ENCODE measurements at places on chromosomes 5 and 9.

DNA sequence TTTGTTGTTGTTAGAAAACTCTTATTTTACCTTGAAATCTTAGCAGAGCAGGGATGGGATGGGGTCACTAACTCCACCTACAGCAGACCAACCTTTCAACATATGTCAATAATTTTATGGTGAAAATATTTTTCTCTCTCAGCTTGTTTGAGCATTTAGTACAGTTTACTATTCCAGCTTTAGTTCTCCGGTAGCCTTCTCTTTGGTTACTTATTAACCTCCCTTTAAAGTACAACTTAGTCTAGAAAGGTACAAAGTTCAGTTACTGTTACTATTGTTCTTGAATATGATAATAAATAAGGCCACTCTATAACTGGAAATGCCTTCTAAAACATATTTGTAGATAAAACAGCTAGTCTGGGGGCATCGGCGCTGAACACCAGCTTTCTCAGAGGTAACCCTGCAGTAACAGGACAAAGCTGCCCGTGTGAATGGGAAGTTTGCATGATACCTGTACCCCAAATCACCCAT lies 233.3 kb downstream of the PCSK1 start:
- no peak for DNase-seq

DNA sequence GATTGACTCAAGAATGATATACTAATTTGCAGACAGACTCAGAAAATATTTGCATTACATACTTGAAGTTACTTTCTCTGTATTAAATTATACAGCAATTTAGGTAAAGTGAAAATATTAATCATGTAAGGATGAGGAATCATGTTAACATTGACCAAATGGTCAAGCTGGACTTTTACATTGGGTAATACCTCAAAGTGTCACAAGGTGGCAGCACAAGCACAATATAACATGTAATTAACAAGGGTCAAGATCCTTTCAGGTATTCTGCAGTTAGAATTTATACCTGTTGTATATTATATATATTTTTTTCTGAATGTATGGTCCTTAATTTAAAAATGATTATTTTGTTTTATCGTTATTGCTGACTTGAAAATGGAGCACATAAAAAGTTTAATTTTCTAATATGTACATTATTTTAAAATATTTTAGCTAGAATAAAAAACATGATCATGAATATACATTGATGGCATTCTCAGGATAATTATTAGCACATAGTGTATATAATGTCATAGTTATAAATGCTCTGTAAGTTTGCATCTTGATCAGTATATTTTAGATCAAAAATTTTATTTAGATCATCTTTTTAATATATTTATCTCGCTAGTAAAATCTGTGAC lies 8.6 kb downstream of the HAPLN1 start:
- DNase-seq: peak; percentile 16

- no peak for DNase-seq
Measured at GRCh38 chr5:3827624-3828023, 232.0 kb downstream of the IRX1 start.

GRCh38 chr9:93653760-93654159 lies 77.4 kb downstream of the PHF2 start:
- DNase-seq: no peak

GRCh38 chr9:34563262-34563661 lies 26.3 kb downstream of the CNTFR start:
- DNase-seq: no peak

DNA sequence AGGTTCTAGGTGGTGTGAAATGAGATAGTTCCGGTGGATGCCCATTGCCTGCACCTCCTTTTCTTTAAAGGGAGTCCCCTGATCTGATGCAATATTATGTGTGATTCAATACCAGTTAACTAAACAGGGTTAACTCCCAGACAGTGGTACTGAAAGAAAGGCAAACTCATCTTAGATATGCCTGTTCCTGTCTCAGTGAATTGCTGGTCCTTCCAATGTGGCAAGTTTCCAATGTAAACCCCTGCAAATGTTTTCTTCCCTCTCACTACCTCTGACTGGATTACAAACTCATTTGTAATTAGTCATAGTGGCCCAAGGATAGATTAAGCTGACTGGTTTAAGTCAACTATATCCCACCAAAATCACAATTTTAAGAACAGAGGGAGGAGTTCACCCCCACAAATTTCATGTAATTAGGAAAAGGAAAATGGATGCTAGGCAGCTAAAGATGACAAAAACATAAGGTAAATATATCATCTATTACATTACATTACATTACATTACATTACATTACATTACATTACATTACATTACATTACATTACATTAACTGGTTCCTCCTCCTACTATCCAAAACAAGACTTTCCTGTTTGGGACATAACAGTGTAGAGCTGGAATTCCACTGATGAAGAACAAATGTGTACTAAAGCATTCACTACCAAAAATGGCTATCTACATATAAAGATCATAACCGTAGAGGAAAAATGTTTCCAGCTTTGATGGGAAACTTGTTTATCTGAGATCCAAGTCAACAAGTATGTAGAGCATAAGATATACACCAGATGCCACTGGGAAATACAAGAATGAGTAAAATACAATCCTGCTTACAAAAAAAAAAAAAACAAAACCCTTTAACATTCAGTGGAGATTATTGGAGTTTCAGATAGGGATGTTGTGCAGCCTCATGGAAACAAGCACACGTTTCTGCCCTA lies 121.5 kb upstream of the SNX2 start:
- no peak for DNase-seq

DNA sequence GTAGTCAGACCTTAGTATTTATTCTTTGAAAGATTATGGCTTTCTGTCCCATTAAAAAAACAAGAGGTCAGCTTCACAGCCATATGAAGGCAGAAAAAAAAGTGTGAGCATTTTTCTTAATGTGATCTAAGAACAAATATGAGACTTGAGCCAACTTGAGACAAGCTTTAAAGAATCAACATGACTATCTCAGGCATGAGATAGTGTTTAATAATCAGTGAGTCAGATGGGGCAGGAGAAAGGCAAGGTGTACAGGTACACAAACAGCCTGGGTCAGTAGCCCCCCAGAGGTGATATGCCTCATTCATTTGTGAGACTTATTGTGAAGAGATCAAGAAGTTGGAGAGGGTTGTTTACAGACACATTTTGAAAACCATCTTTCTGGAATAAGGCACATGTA lies 83.6 kb downstream of the GDNF start:
- no peak for DNase-seq

DNA sequence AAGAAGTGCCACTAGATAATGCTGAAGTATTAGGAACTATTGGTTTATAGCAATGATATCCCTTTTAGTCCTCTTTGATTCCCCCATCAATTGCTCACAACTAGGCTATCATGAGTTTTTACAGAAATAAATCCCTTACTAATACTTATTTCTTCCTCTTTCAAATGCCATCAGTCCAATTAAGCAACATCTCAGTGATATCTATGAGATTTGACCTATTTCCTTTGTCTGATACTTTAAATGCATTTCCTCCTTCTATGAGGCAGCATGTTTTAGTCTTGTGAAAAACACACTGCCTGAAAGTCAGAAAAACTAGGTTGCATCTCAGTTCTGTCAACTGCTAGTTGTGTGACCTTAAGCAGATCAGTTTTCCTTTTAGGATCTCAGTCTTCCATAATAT lies 101.6 kb downstream of the FBXW11 start:
- no peak for DNase-seq

DNA sequence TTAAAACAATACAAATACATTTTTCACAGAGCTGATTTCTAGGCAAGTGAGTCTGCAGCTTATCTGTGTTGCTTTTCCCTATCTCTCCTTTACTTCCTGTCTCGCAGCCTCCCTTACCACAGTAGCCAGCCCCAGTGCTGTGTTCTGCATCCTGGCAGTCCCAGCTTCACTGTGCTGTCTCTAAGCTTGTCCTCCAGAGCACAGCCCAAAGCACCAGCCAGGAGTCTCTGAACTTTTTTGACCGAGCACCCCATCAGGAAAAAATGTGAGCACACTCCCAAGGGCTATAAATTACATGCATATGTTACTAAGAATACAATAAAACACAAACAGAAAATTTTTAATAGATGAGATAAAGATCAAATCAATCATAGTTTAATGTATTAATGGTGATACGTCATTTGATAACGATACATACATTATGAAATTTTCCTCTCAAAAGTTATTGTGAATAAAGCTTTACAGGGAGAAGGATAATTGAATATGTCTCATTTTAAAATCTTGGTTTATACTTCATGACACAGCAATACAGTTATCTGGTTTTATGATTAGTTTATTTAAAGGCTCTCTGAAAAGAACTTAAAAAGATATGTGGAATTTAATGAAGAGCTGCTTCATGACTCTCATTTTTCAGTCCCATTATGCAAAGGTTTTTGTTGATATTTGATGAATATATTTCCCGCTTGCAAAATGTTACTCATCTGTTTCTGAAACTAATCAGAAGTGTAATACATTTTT lies 7.3 kb upstream of the RHOBTB3 start:
- DNase-seq: no peak

DNA sequence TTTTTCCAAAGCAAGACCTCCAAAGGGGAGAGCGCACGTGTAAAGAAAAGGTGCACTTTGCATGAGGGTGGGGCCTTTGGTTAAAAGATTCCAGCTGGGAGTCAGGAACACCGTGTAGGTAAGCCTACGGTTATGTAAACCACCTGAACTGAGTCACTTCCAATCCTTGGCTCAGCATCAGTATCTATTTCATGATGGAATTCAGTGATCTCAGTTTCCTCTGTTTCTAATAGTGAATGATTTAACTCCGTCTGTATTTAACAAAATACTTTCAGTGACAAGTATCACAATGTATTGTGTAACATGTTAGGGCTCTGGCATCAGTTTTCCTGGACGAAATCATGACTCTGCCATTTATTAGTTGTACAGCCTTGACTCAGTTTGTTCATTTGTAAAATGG lies 1.3 kb upstream of the SVEP1 start:
- DNase-seq: no peak

- DNase-seq: no peak
Measured at GRCh38 chr5:99378443-99378842, 449.6 kb upstream of the CHD1 start.

DNA sequence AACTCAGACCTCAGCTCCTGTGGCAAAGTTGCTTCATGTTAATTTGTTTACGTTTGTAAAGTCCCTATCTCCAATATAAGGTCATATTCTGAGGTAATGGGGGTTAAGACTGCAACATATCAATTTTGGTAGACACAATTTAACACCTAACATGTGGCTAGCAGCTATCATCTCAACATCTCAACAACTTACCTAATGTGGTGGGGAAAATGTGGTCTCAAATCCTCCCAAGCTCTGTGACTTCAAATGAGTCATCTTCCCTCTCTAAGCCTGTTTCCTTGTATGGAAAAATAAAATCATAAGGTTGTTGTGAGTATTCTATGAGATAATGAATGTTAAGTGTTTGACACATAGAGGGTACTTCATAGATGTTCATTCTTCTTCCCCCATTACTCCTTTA lies 443.3 kb downstream of the CDK5RAP2 start:
- no peak for DNase-seq

- DNase-seq: no peak
Measured at GRCh38 chr5:149053072-149053695, 9.7 kb downstream of the SH3TC2 start.

GRCh38 chr9:112224401-112225289 lies 49.5 kb upstream of the SUSD1 start:
- DNase-seq: no peak

- no peak for DNase-seq
Measured at GRCh38 chr9:93578844-93579243, 2.5 kb downstream of the PHF2 start.

Data from effector memory CD8-positive, alpha-beta T cell (primary cell).